Colonic mucosa (tissue), 4 donors: ENCODE measurements at places on chromosomes 16 and 17. TPM values are rescaled to one million over a fixed set of nuclear protein-coding genes. Genes with fewer than 3 reads are reported as not detected.

DNA sequence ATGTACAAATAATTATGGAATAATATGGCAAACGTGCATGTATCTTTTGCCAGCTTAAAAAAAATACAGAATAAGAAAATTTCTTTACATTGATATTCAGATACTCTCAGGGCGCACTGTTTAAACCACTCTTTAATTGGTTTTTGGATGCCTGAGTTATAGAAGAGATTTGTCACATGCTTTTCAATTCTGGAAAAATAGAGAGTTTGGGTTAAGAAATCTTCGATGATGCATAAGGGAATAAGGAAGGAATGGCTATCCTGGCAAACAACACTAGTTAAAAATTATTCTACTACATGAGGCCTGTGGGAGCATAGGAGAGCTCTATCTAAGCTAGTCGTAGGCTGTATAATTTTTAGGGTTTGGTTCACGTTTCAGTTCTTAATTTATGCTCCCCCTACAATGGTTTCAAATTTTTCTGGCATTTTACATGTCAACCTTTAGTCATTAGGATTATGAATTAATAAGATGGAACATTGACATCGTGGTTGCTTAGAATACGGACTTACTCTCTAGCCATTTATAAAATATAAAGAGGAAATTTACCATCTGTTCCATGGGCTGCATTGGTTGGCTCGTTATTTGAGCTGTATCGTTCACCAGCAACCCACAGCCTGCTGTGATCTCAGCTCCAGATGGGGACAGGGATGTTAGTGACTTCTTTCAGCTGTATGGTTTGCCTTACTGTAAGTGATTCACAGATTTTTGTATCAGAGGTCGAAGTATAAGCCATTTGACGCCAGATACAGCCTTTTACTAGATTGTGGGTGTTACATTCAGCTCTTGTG is 15.9 kb downstream of the NARF start:
- no peaks in the 10 kb centered on the region for H3K27me3 ChIP-seq
- no peak overlapping the region for H3K4me3 ChIP-seq
- no peaks in the 10 kb centered on the region for H3K4me1 ChIP-seq
- peaks cover 16% of the 10 kb centered on the region for H3K36me3 ChIP-seq

GRCh38 chr17:39151150-39151942 is at the start of gene PLXDC1:
Gene PLXDC1, minus strand, starts transcription at chr17:39151637. Its CDS starts 200 bp downstream, at chr17:39151437.
- H3K27ac ChIP-seq = no peak within 1 kb of the TSS
- H3K27me3 ChIP-seq = peaks cover 18% of the 10 kb centered on the region
- peak within 1 kb of the TSS; percentile 69 for H3K4me3 ChIP-seq
- DNase-seq = no peak
- no peaks in the 10 kb centered on the region for H3K4me1 ChIP-seq
- H3K36me3 ChIP-seq = no peaks in the 10 kb centered on the region

DNA sequence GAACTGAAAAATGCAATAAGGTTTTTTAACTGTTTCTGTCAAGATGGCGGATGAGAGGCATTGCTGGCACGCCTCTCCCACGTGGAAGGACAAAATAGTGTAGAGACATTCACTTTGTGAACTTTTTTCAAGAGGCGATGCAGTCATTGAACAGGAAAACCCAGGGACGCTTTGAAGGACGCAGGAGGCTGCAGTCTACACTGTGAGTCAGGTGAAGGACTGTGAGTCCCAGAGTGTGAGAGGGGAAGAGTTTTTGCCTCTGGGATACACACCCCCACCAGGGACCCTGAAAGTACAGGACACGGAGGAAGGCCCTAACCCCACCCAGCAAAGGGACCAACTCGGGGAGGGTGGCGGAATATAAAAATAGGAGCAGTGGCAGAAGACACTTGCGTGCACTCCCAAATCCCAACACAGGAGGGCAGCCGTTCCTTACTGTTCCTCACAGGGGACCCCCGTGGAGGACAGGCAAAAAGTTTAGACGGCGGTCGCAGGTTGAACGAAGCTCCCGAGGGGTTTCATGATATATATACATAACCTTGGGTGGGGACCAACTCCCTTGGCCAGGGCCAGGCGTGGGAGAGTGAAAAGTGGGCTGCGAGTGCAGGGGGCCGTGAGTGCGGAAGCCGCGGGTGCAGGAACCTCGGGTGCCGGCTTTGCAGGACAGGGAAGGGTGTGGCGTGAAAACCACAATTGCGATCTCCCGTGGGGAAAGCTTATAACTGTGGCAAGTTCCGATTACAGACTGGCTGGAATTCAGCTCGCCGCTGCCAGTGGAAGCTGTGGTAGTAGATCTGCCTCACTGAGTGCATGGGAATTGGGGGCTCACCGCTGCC is 82.0 kb upstream of the ALOX12 start:
- no peaks in the 10 kb centered on the region for H3K4me1 ChIP-seq
- no peaks in the 10 kb centered on the region for H3K36me3 ChIP-seq

- no peak overlapping the region for H3K27ac ChIP-seq
- H3K4me3 ChIP-seq = no peak overlapping the region
- no peaks in the 10 kb centered on the region for H3K27me3 ChIP-seq
- H3K36me3 ChIP-seq = no peaks in the 10 kb centered on the region
Observed at GRCh38 chr17:65103896-65104295, 33.3 kb upstream of the RGS9 start.

- no peaks in the 10 kb centered on the region for H3K36me3 ChIP-seq
- no peak for DNase-seq
- no peaks in the 10 kb centered on the region for H3K27me3 ChIP-seq
- no peaks in the 10 kb centered on the region for H3K4me1 ChIP-seq
- no peak overlapping the region for H3K27ac ChIP-seq
Observed at GRCh38 chr17:57527221-57528057, 217.7 kb downstream of the CCDC182 start.

- peak overlapping the region; percentile 42 for H3K27ac ChIP-seq
- H3K4me1 ChIP-seq = no peaks in the 10 kb centered on the region
- H3K27me3 ChIP-seq = no peaks in the 10 kb centered on the region
- no peak for DNase-seq
Observed at GRCh38 chr17:69057280-69057679, 3.4 kb downstream of the ABCA9 start.

- no peak overlapping the region for H3K4me3 ChIP-seq
- DNase-seq = no peak
- H3K36me3 ChIP-seq = no peaks in the 10 kb centered on the region
- H3K27me3 ChIP-seq = no peaks in the 10 kb centered on the region
- H3K4me1 ChIP-seq = no peaks in the 10 kb centered on the region
Observed at GRCh38 chr17:20289984-20290383, 177.4 kb downstream of the LGALS9B start.

TAC4 gene
- not detected for total RNA-seq

MAP1LC3B gene
- total RNA-seq = 83.0 TPM
